Urothelium cell line (cell line): ENCODE measurements at places on chromosomes 12 and 14.

GRCh38 chr14:75069121-75069810 lies at the start of gene ZC2HC1C:
TSS of gene ZC2HC1C (plus strand) at chr14:75069641. CDS start at chr14:75070574, 933 bp downstream.
- peak; percentile 96 for DNase-seq

GRCh38 chr12:96219700-96220206 lies 25.6 kb downstream of the ELK3 start:
- peak; percentile 92 for DNase-seq

DNA sequence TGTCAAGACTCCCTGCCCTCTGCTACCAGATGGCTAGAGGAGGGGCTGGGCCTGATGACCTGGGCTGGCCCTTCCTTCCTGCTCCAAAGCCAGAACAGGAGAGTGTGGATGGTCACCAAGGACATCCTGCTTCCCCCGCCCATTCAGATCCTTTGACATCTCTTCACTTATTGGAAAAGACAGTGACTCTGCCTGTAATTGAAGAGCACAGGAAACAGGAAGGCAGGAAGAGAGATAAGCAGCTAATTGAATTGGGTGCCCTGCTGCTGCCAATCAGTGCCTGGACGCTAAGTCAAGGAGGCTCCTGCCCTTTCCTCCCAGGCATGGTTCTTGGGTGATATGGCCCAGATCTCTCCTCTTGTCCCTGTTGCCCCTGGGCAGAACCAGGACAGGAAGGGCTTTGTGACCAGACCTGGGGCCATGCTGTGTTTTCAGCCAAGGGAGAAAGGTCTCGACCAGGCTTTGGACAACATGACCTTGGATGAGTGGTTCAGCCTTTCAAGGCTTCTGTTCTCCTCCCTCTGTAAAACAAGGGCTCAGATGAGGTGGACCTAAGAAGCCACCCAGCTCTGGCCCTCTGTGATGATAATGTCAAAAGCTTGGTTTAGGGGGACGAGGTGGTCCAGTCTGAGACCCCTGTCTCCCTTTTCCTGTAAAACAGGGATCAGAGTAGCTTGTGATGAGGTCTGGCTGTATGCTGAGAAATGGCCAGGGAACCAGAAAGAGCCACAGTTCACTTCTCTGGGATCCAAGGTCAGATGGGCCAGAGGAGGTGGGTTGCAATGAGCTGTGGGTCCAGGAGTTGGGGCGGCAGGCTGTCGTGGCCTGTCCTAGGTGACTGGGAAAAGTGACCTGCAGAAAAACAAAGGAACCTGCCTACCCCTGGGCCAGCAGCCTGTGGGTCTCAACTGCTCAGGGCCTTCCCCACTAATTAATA lies 38.8 kb downstream of the FAM222A start:
- no peak for DNase-seq

GRCh38 chr12:44774815-44775411 lies 101.2 kb downstream of the NELL2 start:
- DNase-seq = peak; percentile 37

DNA sequence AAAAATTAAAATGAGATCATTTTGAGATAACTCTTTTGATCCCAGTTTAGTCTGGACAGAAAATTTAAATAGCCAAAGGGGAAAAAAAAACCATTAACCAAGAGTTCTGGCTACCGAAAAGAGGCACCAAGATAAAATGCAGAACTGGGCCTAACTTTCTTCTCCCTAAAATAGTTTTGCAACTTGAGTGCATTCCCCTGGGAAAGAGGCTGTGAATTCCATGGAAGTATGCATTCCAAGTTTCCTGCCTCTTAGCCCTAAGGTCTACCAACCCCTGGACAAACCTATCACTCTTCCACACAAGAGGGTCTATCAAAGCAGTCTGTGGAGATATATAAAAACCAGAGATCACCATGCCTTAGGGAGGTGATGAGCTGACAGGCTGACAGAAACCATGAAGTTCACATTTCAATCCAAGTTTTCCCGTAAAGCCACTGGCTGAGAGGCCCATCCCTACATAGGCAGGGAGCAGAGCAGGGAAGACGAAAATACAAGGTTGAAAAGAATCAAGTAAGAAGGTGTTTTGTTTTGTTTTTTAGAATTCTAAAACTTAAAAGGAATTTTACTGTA lies 33.8 kb downstream of the DCP1B start:
- no peak for DNase-seq

- DNase-seq = no peak
Measured at GRCh38 chr12:12180575-12180974, 86.3 kb downstream of the LRP6 start.

GRCh38 chr14:52266179-52266578 lies 1.3 kb upstream of the PTGDR start:
- DNase-seq = peak; percentile 25
